ENCODE measurements at places on chromosomes 6 and 20.

GRCh38 chr6:34147906-34148630 lies 2.2 kb upstream of the GRM4 start:
- DNase-seq, result no peak

DNA sequence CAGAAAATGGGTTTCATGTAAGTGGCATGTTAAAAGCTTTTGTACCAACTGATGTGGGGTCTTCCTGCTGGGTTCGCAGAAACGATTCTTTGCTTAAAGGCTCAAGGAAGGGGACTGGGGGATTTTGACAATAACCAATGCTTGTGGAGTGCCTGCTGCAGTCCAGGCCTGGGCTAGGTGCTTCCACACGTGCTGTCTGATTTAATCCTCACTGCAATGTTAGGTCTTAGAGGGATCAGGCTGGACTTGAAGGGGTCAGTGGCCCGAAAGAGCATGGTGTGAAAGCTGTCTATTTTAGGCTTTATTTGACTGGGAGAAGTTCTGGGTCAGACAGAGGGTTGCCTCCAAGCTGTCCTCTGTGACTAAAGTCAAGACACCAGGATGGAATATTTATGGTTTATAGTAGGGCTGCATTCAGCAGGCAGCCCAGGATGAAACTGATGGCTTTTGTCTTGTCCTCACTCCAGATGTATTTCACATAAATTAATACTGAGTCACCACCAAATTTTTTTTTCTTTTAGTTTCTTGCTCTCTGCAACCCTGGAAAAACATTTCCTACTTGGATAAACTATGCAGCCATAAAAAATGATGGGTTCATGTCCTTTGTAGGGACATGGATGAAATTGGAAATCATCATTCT lies 219.1 kb downstream of the ZMYND8 start:
- no peak for DNase-seq

DNA sequence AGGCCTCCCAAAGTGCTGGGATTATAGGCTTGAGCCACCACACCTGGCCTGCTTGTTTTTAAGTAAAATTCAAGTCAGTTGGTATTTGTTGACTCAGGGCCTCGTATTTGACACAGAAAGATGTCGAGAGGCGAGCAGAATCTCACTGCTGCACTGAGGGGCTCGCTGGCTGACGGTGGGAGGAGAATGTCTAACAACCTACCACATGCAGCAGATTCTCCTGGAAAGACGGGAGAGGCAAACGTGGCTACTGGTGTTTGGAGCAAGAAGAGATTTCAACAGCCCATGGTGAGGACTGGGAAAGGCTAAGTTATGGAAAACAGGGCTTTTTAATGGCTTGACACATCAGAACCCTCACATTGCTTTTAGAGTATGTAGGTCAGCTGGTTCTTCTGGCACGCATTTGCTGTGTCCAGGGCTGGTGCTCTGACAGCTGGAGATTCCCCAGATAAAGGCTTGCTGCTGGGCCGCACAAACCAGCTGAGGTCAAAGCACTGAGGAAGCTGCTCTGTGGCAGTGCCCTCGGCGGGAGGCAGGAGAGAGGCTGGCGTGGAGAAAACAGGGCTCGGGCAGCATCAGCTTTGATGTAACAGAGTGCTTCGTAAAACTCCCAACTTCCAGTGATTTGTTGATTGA lies 84.2 kb upstream of the FRMD1 start:
- no peak for DNase-seq

GRCh38 chr6:139778688-139779087 lies 404.2 kb upstream of the CITED2 start:
- no peak for DNase-seq

DNA sequence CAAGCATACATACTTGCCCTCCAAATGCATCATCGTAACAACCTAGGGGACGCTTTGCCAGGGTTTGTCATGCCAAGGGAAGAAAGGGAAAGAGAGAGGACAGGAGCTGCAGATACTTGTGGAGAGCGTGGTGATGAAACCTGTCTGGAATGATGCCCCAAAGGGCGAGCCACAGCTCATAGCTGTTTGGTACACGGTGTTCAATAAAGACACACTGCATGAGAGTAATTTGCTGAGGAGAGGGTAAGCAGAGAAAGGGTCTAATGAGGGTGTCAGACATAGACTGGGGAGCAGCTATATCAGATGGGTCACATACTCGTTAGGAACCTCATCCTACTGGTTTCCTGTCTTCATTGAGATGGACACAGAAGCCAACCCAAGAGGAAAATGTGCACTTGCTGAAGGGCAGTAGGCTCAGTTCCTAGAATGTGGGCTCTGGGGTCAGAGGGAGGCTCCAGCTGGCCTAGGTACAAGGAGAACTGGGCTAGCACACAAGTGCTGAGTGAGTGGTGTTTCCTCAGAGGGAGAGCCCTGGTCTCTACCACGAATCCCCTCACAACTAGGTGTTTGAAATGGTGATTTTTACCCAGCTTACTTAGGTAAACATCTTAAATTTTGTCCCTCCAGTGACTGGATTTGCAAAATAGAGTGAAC lies 5.2 kb upstream of the FOXO3 start:
- no peak for DNase-seq

DNA sequence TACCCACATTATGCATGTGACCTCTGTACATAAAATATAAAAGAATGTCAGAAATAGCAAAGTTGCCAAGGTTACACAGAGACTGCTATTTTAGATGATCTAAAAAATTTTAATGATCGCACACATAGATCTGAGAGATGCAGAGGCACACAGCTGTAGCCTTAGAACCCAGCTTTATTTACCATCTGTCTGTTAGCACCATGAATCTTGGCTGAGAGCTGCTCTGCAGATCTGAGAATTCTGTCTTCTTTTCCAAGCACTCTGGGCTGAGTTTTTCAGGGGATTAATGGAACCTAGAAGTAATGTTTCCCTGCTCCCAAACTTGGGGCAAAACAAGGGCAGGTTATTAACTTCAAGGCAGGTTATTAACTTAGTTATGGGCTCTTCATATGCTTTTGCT lies 248.7 kb upstream of the JAG1 start:
- DNase-seq, result no peak

- DNase-seq, result no peak
These were observed 410.0 kb downstream of the PLCB1 start for GRCh38 chr20:8542110-8542486.

- DNase-seq, result no peak
These were observed 8.8 kb downstream of the SLC13A3 start for GRCh38 chr20:46642265-46642968.

Data from natural killer cell (primary cell).